CD4-positive, alpha-beta T cell treated with Interleukin-4 for 4 hours (primary cell): ENCODE measurements at places on chromosomes 2 and 18.

DNA sequence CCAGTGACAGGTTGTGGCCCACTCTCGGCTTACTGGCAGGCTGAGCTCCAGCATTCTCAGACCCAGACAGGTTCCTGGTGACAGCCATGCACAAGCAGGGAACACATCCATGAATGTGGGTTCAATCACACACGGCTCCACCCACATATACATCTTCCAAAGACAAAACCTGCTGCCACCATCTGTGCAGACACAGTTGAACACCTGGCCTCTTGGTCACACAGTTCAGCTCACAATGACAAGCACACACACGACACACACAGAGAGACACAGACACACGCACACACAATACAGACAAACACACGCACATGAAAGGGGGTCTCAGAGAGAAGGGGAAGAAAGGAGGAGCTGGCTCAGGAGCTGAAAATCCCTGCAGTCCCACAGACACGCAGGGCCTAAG is 32.1 kb upstream of the PTMA start:
- DNase-seq = no peak

DNA sequence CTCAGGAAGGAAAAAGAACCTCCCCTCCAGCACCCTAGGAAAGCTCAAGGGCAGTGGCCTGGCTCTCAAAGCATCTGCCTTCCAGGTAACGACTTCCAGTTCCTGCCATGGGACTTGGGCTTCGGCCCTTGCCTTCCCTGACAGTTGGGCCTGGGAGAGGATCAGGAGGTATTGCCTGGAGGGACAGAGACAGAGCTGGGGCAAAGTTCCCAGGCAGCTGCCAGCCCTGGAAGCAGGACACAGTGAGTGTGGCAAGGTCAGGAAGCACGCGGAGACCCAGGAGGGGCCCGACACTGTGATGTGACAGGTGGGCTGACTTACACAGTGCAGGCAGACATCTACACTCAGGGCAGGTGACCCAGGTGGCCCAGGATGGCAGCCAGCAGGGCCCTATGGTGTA is 87.5 kb upstream of the BOD1L2 start:
- no peak for DNase-seq

DNA sequence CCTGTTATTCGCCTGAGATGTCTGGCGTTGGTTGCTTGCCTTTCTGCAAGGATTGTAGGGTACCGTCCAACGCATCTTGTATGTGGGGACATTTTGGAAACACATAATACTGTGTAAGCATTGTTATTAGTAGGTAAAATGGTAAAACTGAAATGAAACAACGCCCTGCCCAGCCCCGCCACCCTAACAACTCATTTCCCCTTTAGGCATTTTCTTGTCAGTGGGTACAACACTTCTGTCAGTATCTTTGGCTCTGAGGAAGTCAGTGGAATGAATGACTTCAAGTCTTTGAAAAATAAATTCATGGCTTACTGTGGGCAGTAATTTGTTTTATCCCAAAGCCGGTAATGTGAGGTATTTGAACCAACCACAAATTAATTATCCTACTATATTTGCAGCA is 86.0 kb downstream of the FMNL2 start:
- no peak for DNase-seq

DNA sequence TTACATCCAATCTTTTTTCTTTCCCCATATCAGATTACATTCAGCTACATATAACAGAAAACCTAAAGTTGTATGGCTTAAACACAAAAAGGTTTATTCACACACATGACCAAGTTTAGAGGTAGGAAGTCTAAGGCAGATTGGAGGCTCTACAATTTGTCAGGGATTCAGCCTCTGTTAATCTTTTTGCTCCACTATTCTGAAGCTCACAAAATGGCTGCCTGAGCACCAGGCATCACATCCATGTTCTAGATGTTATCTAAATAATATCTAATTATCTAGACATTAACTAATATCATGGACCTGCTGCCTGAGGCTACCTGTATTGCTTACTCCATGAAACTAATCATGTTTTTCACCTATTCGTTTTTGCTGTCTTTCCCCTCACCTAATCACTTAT is 23.7 kb upstream of the DSC2 start:
- DNase-seq = no peak

DNA sequence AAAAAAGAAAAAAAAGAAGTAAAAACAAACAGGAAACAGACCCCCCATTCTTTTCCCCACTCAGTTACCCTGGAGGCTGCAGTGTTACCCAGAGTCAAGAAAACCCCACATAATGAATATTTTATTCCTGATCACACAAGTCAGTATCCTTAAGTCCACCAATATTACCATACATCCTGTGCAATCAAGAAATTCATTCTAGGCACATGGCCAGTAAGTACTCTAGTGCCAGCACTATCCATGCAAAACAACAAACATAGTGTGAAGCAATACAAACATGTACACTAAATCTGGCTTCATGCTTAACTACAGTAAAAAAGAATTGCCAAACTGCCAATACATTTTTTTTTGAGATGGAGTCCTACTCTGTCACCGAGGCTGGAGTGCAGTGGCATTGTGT is 111.6 kb downstream of the FAM168B start:
- no peak for DNase-seq
